Naive thymus-derived CD4-positive, alpha-beta T cell (primary cell): ENCODE measurements at places on chromosomes 7 and 10.

- H3K4me3 ChIP-seq, result no peak overlapping the region
- H3K4me1 ChIP-seq, result no peaks in the 10 kb centered on the region
- H3K27ac ChIP-seq, result no peak overlapping the region
- no peaks in the 10 kb centered on the region for H3K27me3 ChIP-seq
Observed at GRCh38 chr7:34652809-34653208, 5.2 kb upstream of the NPSR1 start.

GRCh38 chr7:20172736-20173334, 44.3 kb downstream of the MACC1 start:
- H3K27ac ChIP-seq, result no peak overlapping the region
- H3K4me1 ChIP-seq, result no peaks in the 10 kb centered on the region
- H3K27me3 ChIP-seq, result no peaks in the 10 kb centered on the region
- no peaks in the 10 kb centered on the region for H3K36me3 ChIP-seq
- no peak for DNase-seq
- no peak overlapping the region for H3K4me3 ChIP-seq

DNA sequence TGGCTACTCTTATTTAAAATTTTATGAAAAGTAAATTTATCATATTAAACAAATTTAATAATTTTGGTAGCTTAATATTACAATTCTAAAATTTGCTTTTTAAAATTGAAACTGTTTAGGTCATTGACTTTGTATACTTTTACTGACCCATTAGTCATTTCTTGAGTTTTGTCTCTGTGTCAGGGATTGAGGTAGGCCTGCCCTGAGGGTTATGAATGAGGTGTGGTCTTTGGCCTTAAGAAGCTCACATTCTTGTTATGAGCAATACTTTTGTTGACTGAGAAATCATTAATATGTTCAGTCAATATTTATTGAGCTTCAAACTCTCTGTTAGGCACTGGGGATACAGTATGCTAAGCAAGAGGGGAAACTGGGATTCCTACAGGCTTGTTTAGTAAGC, 47.0 kb upstream of the RPA3 start:
- H3K27me3 ChIP-seq, result no peaks in the 10 kb centered on the region
- H3K36me3 ChIP-seq, result no peaks in the 10 kb centered on the region

DNA sequence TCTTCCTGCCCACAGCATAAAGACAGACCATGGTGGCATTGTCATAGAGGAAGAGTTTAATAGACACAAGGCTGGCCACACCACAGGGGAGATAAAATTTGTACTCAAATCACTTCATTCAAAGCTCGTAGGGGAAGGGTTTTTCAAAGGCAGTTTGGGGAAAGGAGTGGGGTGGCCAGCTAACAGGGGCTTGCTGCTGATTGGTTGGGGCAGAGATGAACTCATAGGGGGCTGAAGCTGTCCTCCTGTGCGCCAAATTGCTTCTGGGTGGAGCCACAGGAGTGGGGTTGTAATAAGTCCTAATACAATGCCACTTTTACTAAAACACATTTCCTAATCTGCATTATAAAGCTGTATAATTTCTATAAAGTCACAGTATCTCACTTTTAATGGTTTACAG, 22.5 kb downstream of the PDZD8 start:
- H3K27me3 ChIP-seq, result no peaks in the 10 kb centered on the region
- no peak for DNase-seq
- peaks cover 9% of the 10 kb centered on the region for H3K4me1 ChIP-seq

DNA sequence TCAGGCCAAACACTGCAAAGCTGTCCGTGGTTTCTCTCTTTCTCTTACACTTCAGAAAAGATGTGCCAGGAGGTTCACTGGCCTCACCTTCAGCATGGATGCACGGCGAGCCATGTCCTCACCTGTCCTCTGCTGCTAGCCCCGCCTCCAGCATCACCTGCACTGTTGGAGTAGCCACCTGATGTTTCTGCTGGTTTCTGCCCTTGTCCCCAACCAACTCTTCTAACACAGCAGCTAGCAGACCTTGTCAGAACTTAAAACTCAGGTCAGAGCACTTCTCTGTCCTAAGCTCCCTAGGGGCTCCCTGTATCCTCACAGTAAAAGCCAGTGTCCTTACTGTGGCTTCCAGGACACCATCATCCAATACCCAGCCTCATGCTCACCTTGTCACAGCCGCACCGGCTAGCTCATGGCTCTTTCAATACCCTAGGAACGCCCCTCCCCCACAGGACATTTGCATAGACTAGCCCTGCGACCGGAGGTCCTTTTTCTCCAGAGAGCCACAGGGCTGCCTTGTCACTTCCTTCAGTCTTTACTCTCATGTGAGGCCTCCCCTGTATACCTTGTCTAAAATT, 15.2 kb downstream of the PALD1 start:
- no peak overlapping the region for H3K4me3 ChIP-seq
- peaks cover 4% of the 10 kb centered on the region for H3K4me1 ChIP-seq
- H3K36me3 ChIP-seq, result no peaks in the 10 kb centered on the region
- no peak for DNase-seq
- H3K27ac ChIP-seq, result no peak overlapping the region
